ENCODE measurements at places on chromosomes 5 and 9.

GRCh38 chr5:560792-561166, 36.5 kb upstream of the SLC9A3 start:
- no peak for DNase-seq

GRCh38 chr9:110143485-110143884, 64.5 kb downstream of the C9orf152 start:
- DNase-seq = no peak

- DNase-seq = no peak
Observed at GRCh38 chr5:78953092-78953800, 31.9 kb downstream of the ARSB start.

DNA sequence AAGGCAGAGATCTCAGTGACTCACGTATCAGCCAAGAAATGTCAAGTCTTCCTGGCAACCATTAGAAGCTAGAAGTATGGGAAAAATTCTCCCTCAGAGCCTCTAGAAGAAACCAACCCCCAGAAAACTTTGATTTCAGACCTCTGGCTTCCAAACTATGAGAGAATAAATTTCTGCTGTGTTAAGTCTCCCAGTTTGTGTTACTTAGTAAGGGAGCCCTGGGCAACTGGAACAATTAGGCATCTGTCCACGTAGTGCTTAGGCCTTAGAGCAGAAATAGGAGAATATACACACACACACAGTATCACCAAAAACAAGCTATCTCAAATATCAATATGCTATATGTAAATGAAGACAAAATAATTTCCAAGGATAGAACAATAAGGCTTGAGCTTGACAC, 894.8 kb upstream of the CDH10 start:
- no peak for DNase-seq

DNA sequence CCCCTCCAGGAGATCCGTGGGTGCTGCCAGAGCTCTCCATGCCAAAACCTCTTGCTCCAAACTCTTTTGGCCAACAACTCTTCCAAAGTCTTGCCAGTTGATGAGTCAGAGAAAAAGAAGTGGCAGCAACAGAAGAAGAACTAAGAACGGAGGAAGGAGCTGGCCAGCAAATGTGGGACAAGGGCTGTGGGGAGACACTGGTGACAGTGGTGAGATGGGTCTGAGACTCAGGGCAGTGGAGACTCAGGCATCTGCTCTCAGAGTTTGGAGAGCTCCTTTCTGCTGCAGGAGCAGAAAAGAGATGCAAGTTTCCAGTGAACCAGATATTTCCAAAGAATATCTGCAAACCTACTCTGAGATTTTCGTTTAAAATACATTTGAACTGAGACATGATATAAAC, 92.3 kb upstream of the SEMA6A start:
- no peak for DNase-seq

- DNase-seq = no peak
Observed at GRCh38 chr9:20312732-20313131, 309.6 kb downstream of the MLLT3 start.

DNA sequence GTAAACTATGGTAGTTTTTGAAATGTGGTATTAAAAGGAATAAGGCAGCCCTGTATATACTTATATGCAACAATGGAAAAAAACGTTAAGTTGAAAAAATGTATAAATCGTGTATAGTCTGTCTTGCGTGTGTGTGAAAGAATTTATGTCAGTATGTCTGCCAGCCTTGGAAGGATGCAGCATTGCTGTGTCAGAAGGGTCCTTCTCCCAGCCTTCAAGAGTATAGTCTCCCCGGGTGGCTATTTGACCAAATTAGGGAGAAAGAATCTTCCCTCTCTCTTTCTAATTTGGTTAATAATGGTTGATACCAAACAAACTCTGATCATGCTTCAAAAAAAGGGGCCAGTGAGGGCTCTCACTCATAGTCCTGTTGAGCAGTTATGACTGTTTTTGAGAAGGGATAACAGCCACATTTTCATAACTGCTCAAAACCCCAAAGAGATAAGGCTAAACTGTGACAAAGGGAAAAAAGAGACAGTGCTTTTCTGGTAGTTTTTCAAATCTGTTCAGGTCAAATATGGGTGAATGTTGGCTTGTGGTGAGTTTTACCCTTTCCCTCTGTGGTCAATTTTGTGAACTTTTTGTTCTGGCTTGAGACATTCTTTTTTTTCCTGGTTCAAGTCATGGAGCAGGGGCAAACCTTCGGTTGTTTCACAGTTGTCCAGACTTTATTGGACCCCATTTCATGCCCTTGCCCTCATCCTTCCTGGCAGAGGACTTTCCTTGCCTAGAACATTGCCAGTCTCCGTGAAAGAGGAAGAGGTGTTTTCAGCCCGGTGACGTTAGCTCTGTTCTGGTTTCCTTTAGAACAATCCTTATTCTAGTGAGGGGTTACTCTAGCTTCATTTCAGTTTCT, 21.0 kb downstream of the SNX30 start:
- DNase-seq = no peak
